Stimulated activated CD4-positive, alpha-beta T cell treated with anti-CD3 and anti-CD28 coated beads, Interleukin-1b, Interleukin-23, amount 100 ng/mL, for 4 hours (primary cell): ENCODE measurements at places on chromosomes 11 and 22.

GRCh38 chr11:65796726-65797601 is 10.1 kb downstream of the OVOL1 start:
- no peak for DNase-seq

GRCh38 chr11:24238771-24239645 is 257.8 kb upstream of the LUZP2 start:
- DNase-seq: no peak

- DNase-seq: no peak
Observed at GRCh38 chr11:59223611-59224010, 10.9 kb upstream of the MPEG1 start.

DNA sequence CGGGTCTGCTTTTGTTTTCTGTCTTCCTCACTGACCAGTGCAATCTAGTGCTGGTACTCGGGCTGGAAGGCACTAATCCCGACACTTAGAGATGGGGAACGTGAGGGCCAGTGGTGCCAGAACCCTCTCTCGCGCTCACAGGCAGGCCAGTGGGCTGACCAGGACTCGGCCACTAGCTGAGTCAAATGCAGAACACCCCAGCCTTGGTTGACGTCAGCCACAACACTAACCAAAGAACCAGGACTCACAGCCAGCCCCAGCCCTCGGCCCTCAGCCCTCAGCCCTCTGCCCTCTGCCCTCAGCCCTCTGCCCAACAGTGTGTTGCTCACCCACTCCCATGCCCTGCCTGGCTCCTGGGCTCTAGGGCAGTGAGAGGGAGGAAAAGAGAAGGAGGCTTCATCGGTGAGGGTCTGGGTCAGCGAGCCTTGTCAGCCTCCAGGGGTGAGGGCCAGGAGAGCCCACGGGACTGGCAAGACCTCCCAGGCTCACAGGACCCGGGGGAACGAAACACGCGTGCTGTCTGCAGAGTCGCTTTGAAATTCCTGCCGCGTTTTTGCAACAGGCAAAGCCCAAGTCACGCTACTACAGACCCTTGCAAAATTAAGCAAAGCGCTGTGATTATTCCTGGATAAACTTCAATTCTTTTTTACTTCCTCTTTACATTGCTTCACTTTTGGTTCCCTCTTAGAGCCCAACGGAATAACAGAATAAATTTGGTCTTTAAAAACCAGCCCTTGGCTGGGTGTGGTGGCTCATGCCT is 27.5 kb downstream of the KIAA0930 start:
- no peak for DNase-seq
